ENCODE measurements at places on chromosomes 1 and 21.

DNA sequence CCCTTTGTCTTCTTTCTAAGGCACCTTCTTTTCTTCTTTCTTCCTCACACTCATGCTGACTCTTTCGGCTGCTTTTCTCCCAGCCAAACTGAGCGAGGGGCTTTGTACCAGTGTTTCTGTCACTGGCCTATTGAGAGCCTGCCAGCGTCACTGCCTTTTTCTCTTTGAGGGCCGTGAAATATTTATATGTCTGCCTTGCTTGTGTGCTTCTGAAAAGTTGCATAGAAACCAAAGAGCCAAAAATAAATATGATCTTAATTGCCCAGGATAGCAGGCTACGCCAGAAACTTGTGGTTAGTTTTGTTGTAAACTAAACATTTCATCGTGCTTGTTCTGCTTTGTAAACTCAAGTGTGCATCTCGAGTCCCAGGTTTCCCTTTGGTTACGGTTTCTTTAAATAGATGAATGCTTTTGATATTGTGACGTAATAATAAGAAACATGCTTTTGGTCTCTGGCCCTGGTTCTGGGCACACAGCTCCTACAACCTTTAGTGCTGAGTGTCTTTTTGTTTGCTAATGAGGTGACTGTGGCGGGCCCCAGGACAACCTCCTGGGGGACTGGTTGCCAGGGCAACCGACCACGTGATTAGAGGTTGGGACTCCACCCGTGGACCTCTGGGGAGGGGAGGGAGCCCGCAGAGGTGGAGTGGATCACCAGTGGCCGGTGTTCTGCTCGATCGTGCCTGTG lies 10.8 kb downstream of the SLC37A1 start:
- DNase-seq = peak; percentile 53

- no peak for DNase-seq
These were observed 2.5 kb upstream of the LINGO4 start for GRCh38 chr1:151807766-151808165.

- DNase-seq = no peak
These were observed 219.2 kb downstream of the RERE start for GRCh38 chr1:8598060-8598724.

DNA sequence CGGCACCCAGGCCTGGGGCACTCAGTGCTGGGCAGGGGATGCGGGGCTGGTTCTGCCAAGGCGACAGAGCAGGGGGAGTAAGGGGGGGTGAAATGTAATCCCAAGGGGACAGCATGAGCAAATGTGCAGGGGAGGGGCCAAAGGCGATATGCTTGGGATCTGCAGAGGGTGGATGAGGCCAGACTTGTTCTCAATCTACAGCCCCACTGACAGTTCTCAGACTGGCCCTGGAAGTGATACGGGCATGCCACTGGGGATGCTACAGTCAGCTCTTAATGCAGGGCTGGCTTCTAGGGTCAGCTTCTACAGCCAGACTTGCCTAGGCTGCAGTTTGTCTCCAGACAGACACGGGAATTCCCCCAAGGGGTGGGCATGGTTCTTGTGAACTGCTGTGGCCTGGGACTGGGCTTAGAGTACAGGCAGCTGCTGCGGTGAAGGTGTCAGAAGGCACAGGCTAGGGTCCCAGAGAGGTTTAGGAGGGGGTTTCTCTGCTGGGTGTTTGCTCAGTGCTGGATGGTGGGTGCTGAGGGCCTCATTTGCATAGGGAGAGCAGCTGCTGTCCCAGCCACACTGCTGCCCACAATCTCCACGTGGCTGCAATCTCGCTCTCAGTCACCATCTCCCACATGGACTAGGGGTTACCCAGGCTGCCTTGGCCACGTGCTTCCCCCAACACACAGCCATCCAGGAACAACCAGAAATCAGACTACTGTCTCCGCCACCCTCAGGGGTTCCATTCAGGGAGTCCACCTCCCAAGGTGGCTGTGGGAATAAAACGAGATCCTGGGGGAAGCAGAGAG lies 190.1 kb downstream of the HIVEP3 start:
- peak; percentile 27 for DNase-seq

DNA sequence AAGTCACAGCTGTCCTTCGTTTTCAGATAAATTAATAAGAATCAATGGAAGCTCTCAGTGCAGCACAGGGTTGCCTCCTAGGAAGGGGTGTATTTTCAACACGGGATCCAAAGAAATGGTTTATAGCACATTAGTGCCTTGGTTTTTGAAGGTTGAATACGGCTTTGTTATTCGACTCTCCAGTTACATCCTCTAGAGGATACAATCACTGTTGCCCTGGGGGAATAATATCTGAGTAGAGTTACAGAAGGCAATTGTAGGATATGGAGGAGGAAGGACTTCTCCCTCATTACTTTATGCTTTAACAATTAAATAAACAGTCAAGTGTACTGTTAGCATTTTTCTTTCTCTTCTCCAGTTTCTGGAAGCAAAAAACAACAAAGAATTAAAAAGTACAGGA lies 14.3 kb upstream of the ZNF326 start:
- no peak for DNase-seq

GRCh38 chr21:43206231-43207042 lies 37.6 kb downstream of the CRYAA start:
- DNase-seq = no peak

GRCh38 chr1:69305621-69306020 lies 262.1 kb upstream of the LRRC7 start:
- DNase-seq = peak; percentile 14

DNA sequence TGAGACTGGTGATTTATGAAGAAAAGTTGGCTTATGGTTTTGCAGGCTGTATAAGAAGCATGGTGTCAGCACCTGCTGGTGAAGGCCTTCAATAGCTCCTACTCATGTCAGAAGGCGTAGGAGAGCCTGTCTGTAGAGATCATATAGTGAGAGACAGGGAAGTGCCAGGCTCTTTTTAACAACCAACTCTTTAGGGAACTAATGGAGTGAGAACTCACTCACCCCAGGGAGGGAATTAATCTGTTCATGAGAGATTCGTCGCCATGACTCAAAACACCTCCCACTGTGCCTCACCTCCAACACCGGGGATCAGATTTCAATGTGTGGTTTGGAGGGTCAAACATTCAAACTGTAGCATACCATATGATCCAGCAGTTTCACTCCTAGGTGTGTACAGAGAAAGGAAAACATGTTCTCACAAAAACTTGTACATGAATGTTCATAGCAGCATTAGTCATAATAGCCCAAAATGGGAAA lies 72.6 kb downstream of the TTC3 start:
- no peak for DNase-seq

GRCh38 chr1:175572932-175573868 lies 170.2 kb downstream of the TNR start:
- DNase-seq = no peak

Measured in trophoblast cell (in vitro differentiated cells and primary cell).